ENCODE measurements at places on chromosomes 13 and 19.

GRCh38 chr19:40523322-40524047 is 53.2 kb upstream of the SHKBP1 start:
- DNase-seq: no peak

GRCh38 chr19:7415163-7415856 is 66.6 kb downstream of the ARHGEF18 start:
- DNase-seq: no peak

GRCh38 chr13:43357564-43357963 is 334.2 kb downstream of the DNAJC15 start:
- no peak for DNase-seq

DNA sequence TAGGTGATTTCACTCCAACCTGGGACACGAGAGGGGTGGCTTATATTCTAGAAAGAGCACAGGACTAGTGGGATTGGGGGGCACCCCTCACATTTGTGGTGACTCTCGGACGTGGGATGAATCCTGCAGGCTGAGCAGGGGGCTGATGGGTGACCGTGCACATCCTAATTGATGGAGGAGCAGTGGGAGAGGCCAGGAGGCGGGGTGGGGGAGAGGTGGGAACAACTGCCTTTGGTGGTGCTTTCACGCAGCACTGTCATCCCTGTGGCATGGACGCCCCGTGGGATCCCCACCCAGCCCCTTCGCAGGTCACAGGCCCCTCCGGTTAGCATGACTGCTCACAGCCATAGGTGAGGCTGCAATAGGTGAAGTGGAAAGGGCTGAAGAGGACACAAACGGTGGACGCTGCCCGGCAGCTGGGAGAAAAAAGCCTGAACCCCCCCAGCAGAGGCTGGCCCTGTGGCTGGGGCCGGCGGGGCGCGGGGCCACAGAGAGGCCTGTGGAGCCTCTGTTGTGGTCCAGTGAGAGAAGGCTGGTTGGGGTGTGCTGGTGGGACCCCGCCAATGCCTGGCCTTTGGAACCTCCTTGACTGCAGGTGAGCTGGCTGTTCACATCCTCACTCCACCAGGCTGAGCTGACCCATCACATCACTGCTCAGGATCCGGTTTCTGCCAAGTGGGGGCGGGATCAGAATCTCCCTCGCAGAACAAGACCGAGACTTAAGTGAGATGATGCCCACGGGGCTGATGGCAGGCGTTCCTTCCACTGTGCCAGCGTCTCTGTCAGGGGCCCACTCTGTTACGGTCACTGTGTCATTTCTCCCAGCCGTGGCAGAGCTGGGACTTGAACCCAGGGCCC is 325.4 kb downstream of the TEX29 start:
- DNase-seq: no peak

DNA sequence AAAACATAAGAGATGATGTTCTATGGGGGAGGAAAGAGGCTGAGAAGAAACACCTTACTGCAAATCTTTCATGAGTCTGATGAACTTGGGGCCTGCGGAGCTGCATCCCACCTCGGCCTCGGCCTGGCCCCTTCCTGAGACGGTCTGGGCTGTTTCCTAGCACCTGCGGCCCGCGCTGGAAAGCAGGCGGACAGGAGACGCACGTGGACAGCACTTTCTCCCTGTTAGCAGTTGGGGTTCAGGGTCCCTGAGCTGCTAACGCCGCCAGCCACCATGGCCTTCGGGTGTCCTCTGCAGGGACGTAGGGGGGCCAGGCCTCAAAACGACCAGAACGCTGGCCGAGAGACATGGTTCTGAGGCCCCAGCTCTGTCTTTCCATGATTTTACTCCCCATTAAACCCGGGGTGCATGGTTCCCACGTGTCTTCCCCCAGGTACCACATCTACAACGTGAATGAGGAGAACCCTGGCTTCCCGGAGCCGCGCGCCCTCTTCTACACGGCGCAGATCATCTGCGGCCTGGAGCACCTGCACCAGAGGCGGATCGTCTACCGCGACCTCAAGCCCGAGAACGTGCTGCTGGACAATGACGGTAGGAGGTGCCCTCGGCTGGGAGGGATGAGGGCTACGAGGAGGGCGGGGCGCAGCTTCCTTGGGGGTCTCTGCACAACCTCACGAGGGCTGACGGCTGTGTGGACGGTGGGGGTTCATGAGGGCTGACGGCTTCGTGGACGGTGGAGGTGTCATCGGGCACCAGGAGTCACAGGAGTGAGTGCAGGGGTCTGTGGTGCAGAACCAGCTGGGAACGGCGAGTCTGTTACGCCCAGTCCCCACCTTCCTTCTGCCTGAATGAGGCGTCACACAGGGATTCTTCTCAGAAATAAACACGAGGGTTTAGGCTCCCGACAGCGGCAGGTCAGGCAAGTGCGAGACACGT is 4.3 kb downstream of the GRK1 start:
- no peak for DNase-seq

DNA sequence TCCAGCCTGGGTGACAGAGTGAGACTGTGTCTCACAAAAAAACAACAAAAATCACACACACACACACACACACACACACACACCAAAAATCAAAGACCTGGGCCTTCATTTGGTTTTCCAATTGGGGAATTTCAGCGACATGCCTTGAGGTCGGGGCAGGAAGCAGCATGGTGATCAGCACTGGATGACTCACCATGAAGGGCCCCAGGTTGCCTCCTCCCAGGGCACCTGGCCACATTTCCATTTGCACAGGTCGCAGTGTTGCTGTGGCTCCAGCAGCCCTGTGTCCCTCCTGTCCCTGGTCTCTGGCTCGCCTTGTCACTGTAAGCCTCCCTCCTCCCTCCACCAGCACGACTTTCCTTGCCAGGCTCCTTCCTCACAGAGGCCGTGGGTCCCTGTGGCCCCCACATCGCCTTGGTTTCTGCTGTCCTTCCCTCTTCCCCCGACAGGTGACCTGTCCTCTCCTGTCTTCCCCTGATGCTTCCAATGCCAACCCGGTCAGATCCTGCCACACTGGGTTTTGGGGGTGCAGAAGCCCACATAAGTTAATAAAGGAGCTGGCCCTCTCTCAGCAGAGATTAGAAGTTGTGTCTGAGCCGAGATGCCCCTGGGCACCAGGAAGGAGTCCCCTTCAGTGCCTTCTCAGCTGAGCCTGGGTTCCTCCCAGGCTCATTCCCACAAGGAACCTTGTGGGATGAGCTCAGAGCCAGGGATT is 66.7 kb downstream of the GPR12 start:
- DNase-seq: no peak

GRCh38 chr19:38978326-38978689 is 2.8 kb upstream of the FBXO17 start:
- DNase-seq: no peak

- DNase-seq: no peak
Observed at GRCh38 chr19:18185538-18185937, 7.5 kb upstream of the MPV17L2 start.

- no peak for DNase-seq
Observed at GRCh38 chr13:78655906-78656305, 3.0 kb downstream of the OBI1 start.

DNA sequence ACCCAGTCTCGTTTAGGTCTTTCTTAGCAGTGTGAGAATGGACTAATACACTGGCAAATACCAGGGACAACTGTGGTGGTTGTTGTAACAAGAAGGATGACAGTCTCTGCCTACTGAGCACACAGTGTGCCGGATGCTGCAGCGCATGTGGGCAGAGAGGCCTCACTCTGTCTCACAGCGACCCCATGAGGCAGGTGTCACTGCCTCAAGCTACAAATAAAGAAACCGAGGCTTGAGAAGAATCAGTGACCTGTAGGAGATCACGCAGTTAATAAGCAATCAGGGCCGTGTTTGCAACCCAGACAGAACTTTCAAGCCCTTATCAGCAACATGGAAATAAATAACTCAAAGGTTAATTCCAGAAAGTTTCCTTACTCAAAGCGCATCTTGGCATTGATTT is 40.5 kb upstream of the GAS6 start:
- no peak for DNase-seq

DNA sequence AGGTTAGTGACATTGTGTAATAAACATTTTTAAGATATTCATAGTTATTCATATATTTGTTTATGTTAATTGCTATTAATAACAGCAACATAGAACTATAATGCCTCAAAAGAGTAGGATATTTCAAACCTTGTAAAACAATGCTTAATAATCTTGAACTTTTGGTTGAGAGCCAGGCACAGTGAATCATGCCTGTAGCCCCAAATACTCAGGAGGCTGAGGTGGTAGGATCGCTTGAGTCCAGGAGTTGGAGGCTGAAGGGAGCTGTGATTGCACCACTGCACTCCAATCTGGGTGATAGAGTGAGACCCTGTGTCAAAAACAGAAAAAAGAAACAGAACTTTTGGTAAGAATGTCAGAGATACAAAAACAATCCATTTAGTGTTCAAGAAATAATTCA is 213.9 kb upstream of the SLITRK1 start:
- no peak for DNase-seq

DNA sequence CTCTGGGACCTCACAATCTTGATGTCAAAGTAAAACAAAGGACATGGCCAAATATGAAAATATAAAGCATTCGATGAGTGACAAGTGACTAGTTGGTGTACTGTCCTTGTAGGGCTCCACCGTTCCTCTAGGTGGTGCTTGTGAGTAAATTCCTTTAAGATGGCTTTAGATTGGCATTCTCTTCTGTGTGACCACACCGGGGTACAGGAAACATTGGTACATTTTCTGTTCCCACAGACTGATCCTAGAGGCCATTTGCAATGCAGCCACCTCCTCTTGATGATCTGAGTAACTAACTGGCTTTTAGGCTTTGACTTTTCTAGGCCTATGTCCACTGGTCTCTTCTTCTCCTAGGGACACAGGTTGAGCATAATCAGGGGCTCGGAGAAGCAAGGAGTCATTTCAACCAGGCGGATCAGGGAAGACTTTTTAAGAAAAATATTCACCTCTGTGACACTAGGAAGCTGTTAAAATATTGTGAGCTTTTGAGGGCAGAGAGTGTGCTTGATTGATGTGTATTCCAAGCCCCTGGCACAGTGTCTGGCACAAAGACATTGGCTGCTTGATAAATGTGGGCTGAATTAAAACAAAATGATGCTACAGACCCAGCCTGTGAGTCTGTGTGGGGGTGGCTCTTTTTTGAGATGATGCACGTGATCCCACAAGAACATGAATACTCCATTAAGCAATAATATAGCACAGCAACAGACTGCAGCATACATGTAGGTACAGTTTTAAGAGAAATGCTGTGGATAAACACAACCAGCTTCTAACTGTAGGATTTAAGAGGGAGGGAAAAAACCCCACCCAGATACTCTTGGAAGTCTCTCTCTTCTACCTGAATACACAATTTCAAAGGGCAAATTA is 21.0 kb downstream of the EPSTI1 start:
- peak; percentile 33 for DNase-seq

DNA sequence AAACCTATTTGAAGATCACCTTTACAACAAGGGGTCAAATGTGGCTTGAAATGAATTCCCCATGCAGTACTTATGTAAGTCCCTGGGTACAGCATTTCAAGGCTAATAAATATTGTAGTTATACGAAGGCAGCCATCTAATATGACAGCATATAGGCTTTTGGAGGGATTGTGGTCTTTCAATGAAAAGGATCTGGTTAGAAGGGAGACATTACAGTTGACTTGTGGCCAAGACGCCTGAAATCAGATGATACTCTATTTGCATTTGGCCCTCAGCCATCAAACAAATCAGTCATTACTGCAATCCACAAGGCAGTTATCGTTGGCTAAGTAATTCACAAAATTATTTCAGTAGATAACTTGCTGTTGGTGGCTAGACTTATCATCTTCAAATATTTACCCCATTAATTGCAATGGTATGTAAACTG is 242.7 kb downstream of the DCLK1 start:
- no peak for DNase-seq

DNA sequence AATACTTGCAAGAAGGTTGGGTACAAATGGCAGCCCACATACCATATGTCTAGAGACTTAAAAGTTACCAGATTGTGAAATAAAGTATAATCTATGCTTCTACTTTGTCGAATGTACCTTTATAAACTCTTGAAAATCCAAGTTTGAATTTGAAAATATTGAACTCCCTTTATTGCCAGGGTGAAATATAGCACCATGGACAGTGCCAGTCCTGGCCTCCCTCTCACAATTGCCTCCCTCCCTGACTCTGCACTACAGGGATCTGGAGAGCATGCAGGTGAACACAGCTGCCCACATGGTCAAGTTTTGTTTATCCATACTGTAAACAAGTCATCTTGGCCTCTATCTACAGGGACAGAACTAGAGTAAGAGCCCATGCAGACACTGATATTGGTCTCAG is 394.1 kb upstream of the SLITRK6 start:
- DNase-seq: no peak

DNA sequence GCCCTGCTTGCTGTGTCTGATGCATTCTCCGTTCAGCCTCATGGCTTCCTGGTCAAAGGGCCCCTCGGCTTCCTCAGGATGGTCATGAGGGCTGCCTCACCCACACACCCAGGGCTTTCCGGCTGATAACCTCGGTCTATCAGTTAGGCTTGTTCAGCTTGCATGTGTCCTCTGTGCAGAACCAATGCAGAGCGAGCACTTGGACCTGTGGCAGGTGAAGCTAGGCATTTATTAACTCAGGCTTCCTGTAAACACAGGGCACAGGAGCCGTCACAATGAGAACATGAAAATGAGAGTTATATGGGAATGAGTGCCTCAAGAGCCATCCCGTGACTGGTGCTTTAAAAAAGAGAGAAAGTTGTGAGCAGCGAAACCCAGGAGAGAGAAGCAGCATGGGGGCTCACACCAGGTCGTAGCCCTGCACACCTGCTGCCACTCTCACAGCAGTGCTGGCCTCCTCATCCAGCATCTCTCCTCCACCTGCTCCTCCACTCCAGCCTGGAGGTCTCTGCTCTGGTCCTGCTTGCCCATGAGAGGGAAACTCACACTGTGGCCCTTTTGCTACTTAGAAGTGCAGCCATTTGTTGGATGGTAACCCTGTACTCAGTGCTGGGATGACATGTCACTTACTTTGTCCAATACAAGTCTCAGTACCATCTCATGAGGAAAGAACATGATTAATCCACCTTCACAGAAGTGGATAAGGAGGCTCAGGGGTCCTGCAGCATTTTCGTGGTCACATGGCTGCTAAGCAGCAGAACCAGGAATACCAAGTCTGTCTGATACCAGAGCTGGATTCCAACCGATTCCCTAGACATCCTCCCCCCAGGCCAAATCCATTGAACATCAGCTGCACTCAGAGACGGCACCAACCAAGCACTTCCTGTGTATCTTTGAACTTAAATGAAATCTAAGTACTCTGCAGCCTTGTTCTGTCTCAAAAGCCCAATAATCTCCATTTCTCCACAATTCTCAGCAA is 50.5 kb upstream of the IRS2 start:
- DNase-seq: no peak

GRCh38 chr19:47005164-47005641 is 14.4 kb upstream of the NPAS1 start:
- DNase-seq: no peak

DNA sequence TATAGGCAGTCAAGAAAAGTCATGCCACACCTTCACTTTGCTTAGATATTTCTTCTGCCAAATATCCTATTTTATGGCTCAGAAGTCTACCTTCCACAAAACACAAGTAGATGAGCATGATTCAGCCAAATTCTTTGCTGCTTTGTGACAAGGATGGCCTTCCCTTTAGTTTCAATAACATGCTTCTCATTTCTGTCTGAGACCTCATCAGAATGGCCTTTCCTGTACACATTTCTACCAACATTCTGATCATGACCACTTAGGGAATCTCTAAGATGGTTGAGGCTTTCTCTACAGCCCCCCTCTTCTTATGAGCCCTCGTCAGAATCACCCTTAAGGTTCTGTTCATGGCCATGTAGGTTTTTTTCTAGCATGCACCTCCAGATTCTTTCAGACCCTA is 96.2 kb downstream of the COL4A2 start:
- no peak for DNase-seq

- DNase-seq: no peak
Observed at GRCh38 chr13:42807241-42807640, 25.9 kb downstream of the FAM216B start.

- no peak for DNase-seq
Observed at GRCh38 chr13:110156301-110157049, 150.5 kb downstream of the COL4A1 start.

Measured in activated T-cell treated with anti-CD3 and anti-CD28 coated beads for 1 hour (primary cell).